ENCODE measurements at places on chromosomes 4 and X.
A peak's percentile ranks its signal among the peaks of the same experiment; 100 is the strongest.

- peak; percentile 97 for DNase-seq
These were observed at the start of gene AP1S2 for GRCh38 chrX:15854712-15855567. Gene AP1S2 (minus strand): TSS chrX:15854813. CDS start chrX:15852524, 2,289 bp downstream.

DNA sequence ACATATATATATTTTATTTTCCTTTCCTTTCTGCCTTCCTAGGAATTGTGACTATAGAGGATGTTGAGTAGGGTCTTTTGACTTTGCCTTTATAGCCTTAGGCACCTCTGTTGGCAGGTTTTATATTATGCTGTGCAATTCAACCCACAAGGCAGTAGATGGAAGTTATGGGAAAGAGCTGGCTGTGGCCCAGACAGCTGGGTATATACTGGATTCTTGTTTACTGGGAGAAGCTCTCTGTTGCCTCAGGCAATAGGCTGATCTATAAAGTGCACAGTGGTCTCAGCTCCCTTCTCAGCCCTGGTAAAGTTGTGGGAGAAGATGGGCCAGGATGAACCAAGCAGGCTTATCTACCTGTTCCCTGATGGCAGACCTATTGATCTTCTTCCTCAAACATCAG is 342.0 kb downstream of the GBA3 start:
- no peak for DNase-seq

GRCh38 chr4:1233641-1234308 is 15.2 kb downstream of the CTBP1 start:
- DNase-seq = no peak

DNA sequence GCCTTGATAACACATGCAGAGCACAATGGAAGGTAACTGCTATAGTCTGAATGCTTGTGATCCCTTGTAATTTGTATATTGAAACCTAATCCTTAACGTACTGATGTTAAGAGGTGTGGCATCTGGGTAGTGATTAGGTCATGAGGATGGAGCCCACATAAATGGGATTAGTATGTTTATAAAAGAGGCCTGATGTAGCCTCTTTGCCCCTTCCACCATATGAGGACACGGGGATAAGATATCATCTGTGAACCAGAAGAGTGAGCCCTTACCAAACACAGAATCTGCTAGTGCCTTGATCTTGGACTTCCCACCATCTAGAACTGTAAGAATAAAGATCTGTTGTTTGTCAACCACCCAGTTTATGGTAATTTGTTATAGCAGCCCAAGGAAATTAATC is 1074.2 kb upstream of the INTU start:
- no peak for DNase-seq

- DNase-seq = no peak
These were observed 486.6 kb downstream of the FAT4 start for GRCh38 chr4:125801373-125801772.

GRCh38 chr4:23814996-23815660 is 74.7 kb downstream of the PPARGC1A start:
- DNase-seq = no peak

Measured in ascending aorta (tissue), 2 donors.